ENCODE measurements at places on chromosomes 16 and 17.

DNA sequence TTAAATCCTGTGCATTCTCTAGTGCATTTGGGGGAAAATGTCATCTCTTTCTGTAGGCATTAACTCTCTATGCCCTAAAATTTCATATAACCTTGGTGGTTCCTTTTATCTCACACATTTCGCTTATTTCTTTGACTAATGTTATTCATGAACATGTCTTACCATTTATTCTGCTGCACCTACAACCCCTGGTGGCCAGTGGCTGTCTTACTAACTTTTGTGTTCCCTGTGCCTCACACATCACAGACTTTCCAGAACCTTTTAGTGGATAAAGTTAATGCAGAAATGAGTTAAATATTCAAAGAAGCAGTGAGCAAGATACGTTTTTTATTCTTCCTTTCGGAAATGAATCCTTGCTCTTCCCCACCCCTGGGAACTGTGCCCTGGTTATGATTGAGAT, 111.9 kb downstream of the CDH13 start:
- DNase-seq: no peak

DNA sequence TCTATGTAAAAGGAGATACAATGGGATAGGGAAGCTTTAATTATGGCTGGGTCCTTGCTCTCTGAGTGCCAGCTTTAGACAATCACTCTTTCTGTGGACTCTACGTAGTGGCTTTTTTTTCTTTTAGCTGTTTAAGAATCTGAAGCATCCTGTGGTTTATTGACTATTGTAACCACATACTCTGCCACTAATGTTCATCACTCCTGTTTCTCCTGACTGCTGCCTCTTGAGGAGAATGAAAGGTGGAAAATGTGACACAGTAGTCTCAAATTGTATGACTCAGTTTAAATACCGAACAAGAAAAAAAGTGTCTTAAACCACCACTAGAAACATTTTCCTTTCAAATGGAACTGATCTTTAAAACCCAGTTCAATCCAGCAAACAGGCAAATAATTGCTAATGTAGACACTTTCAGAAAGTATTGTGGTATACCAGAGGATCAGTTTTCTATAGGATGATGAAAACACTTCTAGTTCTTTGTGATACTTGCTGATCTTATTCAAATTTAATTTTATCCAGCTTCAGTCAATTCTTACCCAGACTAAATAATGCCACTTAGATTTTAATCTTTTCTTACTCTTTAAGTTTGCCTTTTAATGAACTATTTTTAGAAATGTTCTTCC, 302.7 kb upstream of the PMFBP1 start:
- no peak for DNase-seq

DNA sequence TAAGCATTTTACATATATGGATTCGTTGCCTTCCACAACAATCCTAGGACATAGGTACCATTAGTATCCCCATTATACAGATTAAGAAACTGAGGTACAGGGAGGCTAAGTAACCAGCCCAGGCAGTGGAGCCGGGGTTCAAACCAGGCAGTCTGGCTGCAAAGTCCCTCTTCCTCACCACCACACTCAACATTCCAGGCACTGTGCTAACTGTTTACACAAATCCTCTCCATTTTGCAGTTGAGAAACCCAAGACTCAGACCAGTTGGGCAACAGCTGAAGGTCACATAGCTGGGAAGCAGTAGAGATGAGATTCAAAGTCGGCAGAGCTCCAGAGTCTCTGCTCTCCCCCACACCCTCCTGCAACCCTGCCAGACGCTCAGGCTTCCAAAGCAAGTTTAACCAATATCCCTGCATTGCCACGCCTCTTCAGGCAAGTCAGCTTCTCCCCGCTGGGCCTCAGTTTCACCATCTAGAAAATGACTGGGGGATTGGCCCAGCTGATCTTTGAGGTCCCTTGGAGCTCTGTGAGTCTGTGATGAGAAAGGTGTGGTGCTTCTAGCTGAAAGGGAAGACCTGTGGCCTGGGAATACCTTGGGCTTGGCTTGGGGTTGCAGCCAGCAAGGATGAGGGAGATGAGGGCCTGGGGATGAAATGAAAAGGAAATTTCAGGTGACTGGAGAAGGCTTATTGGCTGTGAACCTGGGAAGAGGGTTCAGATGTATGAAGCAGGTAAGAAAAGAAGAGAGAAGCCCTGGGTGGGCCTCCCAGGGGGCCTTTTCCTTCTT, 14.0 kb downstream of the CCR7 start:
- DNase-seq: peak; percentile 70

DNA sequence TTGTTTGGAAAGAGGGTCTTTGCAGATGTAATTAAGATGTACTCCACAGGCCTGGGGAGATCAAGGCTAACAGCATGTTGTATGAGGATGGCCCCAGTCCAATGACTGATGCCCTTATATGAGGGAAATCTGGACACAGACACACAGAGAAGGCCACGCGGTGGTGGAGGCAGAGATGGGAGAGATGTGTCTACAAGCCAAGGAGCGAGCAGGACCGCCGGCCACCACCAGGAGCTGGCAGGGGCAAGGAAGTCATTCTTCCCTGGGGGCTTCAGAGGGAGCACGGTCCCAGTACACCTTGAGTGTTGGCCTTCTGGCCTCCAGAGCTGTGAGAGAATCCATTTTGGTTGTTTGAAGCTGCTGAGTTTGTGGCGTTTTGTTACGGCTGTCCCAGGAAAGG, 14.7 kb downstream of the SOCS3 start:
- DNase-seq: no peak

DNA sequence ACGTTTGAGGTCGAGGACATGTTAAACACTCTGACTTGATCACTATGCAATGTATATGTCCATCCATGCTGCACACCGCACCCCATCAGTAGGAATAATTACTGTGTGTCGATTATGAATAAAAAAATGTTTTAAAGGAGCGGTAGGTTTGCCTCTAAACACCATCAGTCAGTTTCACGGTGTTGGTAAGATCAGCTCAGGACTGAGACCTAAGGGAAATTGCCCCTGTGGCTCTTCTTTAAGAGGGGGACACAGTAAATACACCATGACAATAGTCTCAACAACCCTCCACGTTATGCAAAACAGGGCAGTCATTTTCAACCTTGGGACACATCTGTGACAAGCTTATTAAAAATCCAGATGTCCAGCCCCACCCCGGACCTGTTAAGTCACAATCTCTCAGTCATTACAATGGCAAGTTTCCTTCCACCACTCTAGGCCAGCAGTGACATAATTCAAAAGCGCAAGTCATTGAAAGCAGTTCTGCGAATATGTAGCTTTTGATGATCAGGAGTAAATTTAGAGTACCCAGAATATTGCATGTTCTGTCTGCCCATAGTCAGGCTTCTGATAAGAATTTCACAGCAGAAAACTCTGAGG, 1.2 kb downstream of the ATMIN start:
- peak; percentile 3 for DNase-seq

GRCh38 chr16:1124291-1124690, 28.2 kb upstream of the C1QTNF8 start:
- DNase-seq: no peak

DNA sequence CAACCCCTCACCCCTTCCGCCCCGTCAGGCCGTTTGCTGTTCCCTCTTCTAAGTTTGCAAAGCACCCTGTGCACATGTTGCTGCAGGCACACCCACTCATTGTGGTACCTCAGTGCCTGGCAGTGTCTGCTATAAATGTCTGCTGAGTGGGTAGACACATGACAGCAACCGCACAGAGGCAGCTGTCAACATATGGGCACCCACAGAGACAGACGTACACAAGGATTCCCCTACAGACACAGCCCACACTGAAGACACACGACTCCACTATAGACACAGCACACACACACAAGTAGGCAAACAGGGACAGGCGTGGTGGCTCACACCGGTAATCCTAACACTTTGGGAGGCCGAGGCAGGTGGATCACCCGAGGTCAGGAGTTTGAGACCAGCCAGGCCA, 17.8 kb upstream of the CRK start:
- no peak for DNase-seq

DNA sequence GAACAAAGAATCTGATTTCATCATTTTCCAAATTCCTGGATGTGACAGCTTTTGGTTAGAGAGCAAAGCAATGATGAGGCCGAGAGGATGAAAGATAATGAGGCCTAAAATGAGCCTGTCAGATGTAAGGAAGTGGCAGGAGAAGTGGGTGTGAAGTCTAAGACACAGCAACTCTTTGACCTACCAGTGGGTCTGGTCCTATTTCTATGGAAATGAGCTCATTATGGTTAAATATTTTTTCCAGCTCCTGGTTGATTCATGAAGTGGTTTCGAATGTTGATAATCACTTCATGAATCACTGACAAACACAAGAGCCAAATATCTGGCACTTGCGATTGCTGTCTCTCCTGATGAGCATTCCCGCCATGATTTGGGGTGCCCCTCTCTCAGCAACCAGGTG, 273.3 kb upstream of the CDH5 start:
- DNase-seq: no peak

DNA sequence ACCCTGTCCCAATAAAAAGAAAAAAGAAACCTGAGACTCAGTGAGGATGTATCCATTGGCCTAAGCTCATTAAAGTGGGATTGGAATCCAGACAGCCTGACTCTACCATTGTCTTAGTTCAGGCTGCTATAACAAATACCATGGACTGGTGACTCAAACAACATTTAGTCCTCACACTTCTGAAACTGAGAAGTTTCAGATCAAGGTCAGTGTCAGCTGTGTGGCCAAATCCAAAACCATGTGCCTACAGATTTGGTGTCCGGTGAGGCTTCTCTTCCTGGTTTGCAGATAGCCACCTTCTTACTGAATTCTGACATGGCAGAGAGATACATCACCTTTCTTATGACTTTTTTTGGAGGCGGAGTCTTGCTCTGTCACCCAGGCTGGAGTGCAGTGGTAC, 53.3 kb upstream of the KDM8 start:
- DNase-seq: no peak

DNA sequence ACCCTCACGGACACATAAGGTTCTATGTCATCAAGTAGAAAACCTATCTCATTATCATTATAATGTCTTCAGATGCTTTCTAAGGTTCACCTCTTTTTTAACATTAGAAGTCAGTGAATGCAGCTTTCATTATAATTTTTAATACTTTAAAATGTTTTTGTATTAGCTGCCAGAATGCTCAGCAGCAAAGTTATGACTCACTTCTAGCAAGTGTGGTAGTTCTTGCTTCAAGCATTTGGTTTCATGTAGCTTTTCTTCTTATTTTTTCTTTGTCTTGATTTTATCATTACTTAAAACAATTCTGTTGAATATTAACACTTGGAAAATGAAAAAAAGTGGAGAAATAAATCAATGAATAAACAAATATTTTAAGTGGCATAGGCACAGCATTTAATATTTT, 23.4 kb downstream of the LPCAT2 start:
- DNase-seq: no peak

- no peak for DNase-seq
These were observed 161.2 kb downstream of the MRTFB start for GRCh38 chr16:14232106-14232864.

GRCh38 chr16:66605177-66605978, 874 bp downstream of the CMTM3 start:
- peak; percentile 58 for DNase-seq

- no peak for DNase-seq
These were observed 23.4 kb downstream of the PIK3R5 start for GRCh38 chr17:8941980-8942622.

DNA sequence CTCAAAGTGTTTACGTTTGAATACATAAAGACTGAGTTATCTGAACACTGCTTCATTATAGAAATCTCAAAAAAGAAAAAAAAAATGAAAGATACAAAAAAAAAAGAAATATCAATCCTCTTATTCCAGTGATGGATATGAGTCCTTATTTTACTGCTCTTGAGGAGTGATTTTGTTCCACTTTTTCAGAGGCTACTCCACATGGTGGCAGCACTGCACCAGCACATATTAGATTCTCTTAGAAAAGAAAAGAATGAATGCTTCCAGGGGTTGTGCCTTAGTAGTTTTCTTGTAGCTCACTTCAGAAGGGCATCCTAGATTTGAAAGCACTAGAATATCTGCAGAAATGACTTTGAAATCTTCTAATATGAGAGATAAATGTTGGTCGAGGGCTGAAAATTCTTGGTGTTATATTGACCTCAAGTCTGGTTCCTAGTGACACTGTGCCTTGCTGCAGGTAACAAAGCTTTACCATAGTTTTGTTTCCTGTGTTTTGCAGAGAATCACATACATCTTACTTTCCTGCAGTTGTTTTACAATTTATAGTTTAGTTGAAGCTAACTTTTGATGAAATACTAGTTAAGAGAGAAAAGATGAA, 25.9 kb downstream of the AP2B1 start:
- DNase-seq: peak; percentile 11

DNA sequence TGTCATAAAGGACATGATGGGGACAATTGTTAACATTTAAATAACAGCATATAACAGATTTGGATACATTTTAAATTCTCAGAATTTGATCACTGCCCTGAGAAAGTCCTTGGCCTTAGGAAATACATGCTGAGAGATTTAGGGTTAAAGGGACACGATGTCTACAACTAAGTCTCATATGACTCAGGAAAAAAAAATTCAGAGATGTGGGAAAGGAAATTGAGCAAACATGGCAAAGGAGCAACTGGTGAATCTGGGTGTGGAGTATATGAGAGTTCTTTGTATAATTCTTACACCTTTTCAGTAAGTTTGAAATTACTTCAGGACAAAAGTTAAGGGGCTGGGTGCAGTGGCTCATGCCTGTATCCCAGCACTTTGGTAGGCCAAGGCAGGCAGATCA, 18.2 kb downstream of the MPP3 start:
- DNase-seq: no peak

DNA sequence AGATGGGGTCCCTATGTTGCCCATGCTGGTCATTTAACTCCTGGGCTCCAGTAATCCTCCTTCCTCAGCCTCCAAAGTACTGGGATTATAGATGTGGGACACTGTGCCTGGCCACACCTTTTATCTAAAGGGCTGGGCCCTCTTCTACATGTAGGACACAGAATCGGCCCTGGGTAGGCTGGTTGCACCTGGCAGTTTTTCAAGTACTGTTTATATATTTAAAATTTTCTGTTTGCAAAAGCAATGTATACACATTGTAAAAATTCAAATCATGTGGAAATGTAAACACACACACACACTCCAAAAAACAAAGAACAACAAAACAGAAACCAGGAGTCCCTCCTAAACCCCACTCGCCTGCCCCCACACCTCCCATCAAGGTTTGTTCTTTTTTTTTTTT, 28.1 kb upstream of the SIAH1 start:
- DNase-seq: no peak

DNA sequence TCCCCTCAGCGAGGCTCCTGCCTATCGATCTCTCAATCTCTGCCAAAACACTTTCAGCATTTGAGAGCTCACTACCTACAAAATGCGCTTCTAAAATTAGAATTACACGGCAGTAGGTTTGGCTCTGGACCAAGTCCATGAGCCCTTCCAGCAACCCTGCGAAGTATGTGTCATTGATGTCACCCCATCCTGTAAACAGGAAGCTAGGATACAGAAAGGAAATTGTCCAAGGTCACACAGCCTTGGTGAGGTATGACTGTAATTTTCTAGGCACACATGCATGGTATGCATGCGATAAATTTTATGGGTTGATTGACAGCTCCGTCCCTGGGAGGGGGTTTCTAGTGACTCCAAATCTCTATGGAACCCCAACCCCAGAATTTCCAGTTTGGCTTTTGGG, 330.3 kb upstream of the CDH5 start:
- no peak for DNase-seq
